ENCODE measurements at places on chromosomes 5 and 9.

DNA sequence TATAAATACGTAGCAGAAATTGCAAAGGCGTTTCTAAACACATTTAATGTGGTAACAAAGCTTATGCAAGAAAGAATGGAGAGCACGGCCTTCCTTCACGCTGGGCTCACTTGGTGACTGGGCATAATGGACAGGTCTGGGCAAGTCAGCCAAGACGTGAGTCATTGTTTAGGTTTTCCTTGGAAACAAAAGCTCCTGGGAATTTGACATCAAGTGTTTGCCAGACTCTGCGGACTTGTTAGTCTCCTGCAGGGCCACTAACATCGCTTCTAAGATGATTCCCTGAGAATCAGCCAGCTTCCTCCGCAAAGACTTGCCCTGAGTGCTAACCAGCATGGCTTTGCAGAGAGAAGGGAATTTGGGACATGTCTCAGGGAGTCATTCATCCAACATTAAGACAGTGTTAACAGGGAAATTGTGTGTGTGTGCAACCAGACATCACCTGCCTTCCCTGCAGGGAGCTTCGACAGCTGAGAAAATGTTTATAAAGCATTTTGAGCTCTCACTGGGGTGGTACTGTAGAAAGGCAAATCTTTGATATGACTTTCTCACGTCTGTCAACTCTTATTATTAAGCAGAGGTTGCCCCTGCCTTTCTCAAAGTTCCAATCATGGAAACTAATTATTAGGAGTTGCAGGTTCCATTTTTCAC lies 182.5 kb downstream of the NTRK2 start:
- DNase-seq: peak; percentile 63

GRCh38 chr5:50767588-50767987 lies 101.2 kb downstream of the PARP8 start:
- no peak for DNase-seq

- DNase-seq: no peak
These were observed 68.9 kb downstream of the DAP start for GRCh38 chr5:10691826-10692785.

DNA sequence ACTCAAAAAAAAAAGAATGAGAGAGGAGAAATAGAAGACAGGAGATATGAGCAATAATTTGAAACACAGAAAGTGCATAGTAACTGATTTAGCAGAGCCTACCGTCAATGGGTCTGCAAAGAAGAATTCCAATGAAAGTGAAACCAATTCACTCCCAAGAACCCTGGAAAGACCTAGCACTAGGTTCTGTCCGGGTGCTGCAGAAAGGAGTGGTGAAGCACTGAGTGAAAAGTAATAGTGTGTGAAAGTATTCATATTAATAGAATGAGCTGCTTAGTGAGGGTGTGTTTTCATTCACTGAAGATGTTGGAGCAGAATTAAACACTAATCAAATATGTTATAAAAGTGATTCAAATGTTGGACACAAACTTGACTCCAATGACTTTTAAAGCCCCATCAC lies 51.3 kb upstream of the SLC30A5 start:
- DNase-seq: no peak

DNA sequence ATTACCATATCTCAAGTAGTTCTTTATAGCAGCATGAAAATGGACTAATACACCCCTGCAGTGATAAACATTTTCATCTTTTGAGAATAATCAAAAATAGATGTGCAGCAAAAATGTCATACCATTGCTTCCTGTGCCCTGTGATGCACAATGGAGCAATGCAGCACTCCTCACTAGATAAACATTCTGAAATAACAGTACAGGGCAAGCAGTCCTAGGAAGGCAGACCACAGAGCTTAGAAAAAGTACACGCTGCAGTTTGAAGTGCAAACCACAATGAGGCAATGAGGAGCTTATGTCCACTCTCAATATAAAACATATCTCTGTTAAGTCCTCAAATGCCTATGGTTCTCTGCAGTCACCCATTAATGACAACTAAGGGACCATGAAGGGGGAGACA lies 367.6 kb downstream of the PDE4D start:
- no peak for DNase-seq

- no peak for DNase-seq
These were observed 3.1 kb downstream of the ZER1 start for GRCh38 chr9:128768606-128769005.

DNA sequence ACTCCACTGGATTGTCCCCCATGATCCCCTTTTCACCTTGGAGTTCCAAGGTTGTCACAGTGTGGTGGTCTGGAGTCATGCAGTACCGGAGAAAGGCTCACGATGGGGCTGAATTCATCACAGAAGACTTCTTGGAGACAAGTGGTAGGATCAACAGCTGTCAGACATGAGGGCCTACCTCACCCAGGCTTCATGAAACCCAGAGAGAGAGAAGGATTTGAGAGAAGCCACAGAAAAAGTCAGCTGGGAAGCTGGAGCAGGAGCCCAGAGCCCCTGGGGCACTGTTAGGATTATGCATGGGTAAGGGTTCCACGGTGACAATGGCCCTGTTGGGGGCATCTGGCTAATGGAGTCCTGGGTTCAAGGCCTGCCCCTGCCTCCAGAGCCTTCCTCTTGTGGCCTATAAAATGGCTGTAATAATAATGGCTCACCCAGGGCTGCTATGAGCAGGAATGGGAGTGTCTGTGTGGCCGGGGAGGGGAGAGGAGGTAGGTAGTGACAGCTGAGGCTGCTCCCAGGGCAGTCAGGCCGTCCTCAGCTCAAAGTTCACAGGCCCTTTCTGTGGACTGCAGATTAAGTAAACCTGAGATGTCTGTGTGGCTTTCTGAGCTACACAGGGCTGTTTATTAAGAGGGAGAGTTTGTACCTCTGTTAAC lies 910 bp downstream of the TRIM14 start:
- peak; percentile 84 for DNase-seq

GRCh38 chr9:137497921-137498719 lies 39.0 kb upstream of the NSMF start:
- no peak for DNase-seq

GRCh38 chr9:15501179-15501578 lies 9.6 kb downstream of the PSIP1 start:
- no peak for DNase-seq

Measured in RKO (cell line).